ENCODE measurements at places on chromosomes 5 and 9. TPM values are rescaled to one million over a fixed set of nuclear protein-coding genes. Genes with fewer than 3 reads are reported as not detected.
A peak's percentile ranks its signal among the peaks of the same experiment; 100 is the strongest.

DNA sequence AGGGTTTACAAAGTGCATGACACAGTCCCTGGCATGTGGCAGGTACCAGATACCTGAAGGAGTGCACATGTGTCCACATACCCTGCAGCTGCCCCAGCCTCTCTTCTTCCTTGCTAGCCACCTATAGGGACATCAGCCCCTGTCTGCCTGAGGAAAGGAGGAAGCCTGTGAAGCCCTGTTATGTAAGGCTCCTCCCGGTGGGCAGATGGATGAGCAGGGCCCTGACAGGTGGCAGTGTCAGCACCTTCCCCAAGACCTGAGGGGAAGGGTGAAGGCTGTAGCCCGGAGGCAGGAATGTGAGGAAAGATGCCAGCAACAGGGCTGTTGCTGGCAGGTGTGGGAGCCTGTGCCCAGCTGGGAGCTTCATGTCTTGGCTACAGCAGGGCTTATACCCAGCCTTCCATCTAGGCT is 21.7 kb downstream of the TCF7 start:
- H3K27me3 ChIP-seq, result no peaks in the 10 kb centered on the region
- peaks cover 18% of the 10 kb centered on the region for H3K4me1 ChIP-seq
- DNase-seq, result peak; percentile 2
- no peak overlapping the region for H3K4me3 ChIP-seq
- peaks cover 41% of the 10 kb centered on the region for H3K36me3 ChIP-seq

DNA sequence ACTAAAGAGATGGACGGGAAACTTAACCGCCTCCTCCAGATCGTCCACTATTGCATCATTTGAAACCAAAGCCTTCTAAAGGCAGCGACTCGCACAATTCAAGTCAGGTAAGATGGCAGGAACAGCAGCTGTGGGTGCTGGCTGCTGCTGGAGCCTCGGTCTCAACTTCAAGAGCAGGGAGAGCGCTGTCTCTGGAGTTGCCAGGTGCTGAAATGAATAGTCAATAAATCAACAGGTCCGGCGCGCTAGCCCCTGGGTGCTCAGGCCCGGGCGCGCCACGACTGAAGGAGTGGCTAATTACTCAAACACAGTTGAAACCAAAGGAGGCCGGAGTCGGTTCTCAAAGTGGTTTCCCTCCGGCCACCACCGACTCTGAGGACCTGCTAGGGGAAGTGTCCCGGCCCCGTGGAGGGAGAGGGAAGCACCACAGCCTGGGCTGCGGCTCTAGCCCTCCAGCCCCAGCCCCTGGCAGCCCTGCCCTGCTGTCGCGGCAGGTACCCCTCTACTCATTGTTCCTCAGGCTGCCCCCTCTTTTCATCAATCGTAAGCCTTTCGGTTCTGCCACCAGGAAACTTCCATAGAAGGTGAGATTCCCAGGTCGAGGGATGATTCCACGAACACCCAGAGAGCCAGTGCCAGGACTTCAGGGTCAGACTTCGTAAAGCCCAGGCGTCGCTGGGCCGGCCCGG is 804 bp downstream of the TTC39B start:
- H3K4me1 ChIP-seq, result peaks cover 15% of the 10 kb centered on the region
- H3K27ac ChIP-seq, result no peak overlapping the region
- no peaks in the 10 kb centered on the region for H3K27me3 ChIP-seq
- no peaks in the 10 kb centered on the region for H3K36me3 ChIP-seq
- H3K4me3 ChIP-seq, result peak overlapping the region; percentile 18

DNA sequence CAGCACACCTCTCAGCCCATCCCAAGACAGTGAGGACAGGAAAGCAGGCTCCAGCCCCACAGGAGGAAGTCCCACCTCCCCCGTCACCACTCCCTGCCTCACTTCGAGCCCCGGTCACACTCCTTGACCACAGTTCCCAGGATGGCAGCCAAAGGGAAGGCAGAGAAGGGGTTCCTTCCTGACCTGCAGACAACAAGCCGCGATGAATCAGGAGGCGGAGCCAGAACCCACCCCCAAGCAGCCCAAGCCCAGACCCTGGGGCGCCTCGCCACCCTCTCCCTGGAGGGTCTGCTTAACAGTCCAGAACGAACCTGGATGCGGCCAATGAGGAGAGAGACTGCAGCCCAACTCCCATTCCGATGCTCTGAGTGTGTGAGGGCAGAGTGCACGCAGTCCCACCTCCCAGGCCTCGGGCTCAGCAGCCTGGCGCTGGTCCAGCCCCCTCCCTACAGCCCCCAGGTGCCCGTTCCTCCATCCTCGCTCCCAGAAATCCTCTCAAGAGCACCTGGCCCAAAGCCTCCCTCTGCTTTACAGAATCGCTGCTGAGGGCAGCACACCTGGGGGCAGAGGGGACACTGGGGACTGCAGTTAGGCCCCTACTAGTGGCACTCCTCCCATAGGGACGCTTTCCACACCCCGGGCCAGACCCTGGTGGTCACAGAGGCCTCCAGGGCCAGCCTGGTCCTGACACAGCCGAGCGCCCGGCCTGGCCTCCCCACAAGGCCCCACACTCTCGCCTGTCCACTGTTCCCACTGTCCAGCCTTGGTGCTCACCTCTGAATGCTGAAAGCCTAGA is 69.6 kb upstream of the LRRTM2 start:
- no peak overlapping the region for H3K4me3 ChIP-seq
- peaks cover 12% of the 10 kb centered on the region for H3K36me3 ChIP-seq
- H3K27me3 ChIP-seq, result no peaks in the 10 kb centered on the region
- peak overlapping the region; percentile 17 for H3K27ac ChIP-seq
- DNase-seq, result no peak

DNA sequence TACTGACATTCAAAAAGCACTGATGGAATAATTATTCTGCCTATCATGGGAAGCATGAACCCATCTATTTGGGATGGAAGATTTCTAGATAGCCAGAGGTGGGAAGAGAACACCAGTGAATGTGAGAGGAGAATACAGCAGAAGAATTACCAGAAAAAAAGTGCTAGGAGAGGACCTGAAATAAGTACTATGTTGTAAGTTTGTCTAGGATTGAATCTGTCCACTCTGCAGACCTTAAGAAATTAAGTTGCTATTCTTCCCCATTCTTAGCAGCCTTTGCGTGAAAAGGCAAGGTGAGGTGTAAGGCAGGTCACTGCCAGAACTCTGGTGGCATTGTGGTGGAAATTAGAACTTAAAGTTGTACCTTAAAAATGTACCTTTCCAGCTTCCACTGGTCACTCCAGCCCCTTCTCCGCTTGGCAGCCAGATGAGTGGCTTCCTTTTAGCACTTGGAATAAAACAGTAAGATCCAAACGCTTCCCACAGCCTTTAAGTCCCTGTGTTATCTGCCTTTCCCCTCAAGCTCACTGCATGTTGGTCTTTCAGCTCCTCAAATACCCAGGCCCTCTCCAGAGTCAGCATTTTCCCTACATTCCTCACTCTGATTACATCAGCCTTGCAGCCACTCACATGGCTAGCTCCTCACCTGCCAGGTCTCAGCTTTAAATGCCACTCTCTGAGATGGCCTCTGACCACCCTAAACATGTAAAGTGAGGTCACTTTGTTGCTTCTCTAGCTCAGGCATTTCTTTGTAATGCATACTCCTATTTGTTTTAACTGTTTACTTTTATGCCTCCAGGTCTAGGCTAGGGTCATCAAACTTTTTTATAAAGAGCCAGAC is 253.0 kb downstream of the EPB41L4A start:
- H3K27me3 ChIP-seq, result no peaks in the 10 kb centered on the region
- H3K4me1 ChIP-seq, result peaks cover 17% of the 10 kb centered on the region
- no peak overlapping the region for H3K27ac ChIP-seq
- no peaks in the 10 kb centered on the region for H3K36me3 ChIP-seq
- no peak for DNase-seq

GRCh38 chr5:157767689-157768088 is 24.2 kb downstream of the LSM11 start:
- no peak overlapping the region for H3K27ac ChIP-seq
- DNase-seq, result no peak
- no peak overlapping the region for H3K4me3 ChIP-seq
- no peaks in the 10 kb centered on the region for H3K27me3 ChIP-seq
- H3K36me3 ChIP-seq, result no peaks in the 10 kb centered on the region

DNA sequence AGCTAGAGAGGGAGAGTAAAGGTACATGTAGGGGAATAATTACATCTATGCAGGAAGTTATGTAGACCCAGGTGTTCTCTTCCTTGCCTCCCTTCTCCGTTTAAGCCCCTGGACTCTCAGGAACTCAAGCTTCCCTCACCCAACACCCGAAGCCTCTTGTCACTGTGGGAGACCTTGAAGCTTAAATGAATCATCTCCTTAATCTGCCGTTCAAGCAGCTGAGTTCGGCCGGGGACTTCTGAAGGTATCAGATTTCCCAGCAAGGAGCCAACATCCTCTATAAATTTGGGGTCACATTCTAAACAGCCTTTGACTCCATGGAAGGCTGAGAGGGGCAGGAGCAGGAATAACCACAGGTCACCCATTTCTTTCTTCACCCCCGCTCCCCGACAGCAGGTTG is 412 bp downstream of the IZUMO3 start:
- DNase-seq, result no peak
- H3K36me3 ChIP-seq, result no peaks in the 10 kb centered on the region
- no peaks in the 10 kb centered on the region for H3K4me1 ChIP-seq
- no peak overlapping the region for H3K27ac ChIP-seq
- no peak overlapping the region for H3K4me3 ChIP-seq
- no peaks in the 10 kb centered on the region for H3K27me3 ChIP-seq

DNA sequence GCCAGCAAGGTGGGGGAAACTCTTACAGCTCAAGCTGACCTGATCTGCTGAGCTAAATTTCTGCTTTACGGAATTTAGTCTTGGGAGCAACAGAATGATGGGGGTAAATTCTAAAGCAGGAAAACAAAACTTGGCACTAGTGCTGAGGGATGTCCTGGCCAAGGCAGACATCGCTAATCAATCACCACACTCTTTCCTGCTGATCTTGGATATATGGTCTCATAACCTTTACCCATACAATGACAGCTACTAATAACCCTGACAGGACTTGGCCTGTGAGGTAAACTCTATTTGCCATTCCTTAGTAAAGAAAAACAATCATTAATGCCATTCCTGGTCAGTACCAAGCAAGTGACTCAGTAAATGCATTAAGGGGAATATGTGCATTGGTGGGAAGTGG is 51.5 kb downstream of the PPARGC1B start:
- no peak overlapping the region for H3K27ac ChIP-seq
- no peaks in the 10 kb centered on the region for H3K27me3 ChIP-seq
- DNase-seq, result no peak
- no peaks in the 10 kb centered on the region for H3K36me3 ChIP-seq
- peaks cover 13% of the 10 kb centered on the region for H3K4me1 ChIP-seq

GRCh38 chr9:122350577-122351355 is 20.1 kb upstream of the PTGS1 start:
- H3K4me3 ChIP-seq, result no peak overlapping the region
- peaks cover 8% of the 10 kb centered on the region for H3K4me1 ChIP-seq
- H3K27ac ChIP-seq, result no peak overlapping the region
- no peaks in the 10 kb centered on the region for H3K36me3 ChIP-seq
- DNase-seq, result peak; percentile 89

- no peak overlapping the region for H3K4me3 ChIP-seq
- H3K4me1 ChIP-seq, result peaks cover 78% of the 10 kb centered on the region
Measured at GRCh38 chr5:132417010-132417439, 47.5 kb downstream of the SLC22A5 start.

DNA sequence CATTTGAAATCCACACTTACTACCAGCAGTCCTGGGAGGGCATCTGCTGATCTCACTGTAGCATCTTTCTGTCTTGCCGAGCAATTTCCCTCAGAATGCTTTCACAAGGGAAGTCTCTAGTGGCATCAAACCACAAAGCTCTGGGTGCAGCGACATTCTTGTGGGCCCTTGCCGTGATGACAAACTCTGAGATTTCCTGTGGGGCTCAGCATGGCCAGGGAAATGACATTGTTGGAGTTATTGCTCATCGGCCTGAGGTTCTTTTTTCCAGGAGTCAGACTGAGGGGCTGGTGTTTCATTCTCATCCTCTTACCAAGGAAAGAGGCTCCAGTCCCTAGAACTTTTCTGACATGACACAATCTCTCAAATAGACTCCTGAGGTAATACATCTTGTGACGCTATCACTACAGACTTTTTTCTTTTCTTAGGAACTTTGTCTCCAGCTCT is 51.4 kb downstream of the PFDN1 start:
- peak; percentile 39 for DNase-seq
- H3K4me3 ChIP-seq, result no peak overlapping the region
- peaks cover 7% of the 10 kb centered on the region for H3K36me3 ChIP-seq
- H3K27me3 ChIP-seq, result no peaks in the 10 kb centered on the region
- H3K27ac ChIP-seq, result no peak overlapping the region
- H3K4me1 ChIP-seq, result peaks cover 1% of the 10 kb centered on the region

DNA sequence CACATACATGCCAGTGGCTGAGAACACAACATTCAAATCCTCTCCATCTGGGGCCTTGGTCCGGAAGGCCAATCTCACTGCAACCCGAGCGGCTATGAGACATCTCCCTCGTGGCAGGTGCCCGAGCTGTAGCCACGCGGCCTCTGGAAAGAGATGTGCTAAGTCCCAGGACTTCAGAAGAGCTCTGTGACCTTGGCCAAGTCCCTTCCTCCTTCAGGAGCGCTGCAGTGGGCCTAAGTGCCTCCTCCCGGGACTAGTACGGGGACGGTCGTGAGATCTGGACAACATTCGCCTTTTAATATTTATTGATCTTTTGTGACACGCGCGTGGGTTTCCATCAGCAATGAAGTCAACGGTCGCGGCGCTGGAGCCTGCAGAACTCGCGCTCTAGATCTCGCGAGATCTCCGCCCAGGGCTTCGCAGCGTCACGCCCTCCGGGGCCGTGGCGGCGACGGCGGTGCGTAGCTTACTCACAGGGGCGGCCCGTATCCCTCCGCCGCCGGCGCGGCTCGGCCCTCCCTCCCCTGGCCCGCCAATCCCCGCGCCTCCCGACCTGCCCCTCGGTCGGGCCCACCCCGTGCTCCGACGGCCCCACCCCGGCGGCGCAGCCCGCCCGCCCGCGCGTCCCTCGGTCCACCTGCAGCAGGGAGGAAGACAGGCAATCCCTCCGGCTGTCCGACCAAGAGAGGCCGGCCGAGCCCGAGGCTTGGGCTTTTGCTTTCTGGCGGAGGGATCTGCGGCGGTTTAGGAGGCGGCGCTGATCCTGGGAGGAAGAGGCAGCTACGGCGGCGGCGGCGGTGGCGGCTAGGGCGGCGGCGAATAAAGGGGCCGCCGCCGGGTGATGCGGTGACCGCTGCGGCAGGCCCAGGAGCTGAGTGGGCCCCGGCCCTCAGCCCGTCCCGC is at the start of gene UBE2D2:
Gene UBE2D2 (plus strand): TSS at position 588 of the 903 bp plus-strand sequence. CDS start 453 bp downstream, outside the sequence.
- H3K27ac ChIP-seq, result peak within 1 kb of the TSS; percentile 98
- no peaks in the 10 kb centered on the region for H3K36me3 ChIP-seq
- H3K27me3 ChIP-seq, result no peaks in the 10 kb centered on the region
- peak; percentile 99 for DNase-seq
- H3K4me3 ChIP-seq, result peak within 1 kb of the TSS; percentile 54

DNA sequence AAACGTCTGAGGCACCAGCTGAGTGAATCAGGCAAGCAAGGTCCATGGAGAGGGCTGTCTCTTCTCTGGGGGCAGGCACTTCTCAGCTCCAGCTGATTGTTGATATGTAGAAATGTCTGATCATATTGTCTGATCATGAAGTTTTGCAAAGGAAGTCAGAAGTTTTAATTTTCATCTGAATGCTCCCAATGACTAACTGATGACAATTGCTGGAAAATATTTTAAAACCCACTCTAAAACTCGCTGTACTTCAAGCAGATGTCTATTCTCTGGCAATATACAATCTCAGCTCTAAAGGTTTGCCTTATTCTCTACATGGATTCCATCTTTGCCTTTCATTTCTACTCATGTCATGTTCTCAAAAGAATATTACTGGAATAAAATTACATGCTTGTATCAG is 12.7 kb downstream of the PLK2 start:
- no peak overlapping the region for H3K27ac ChIP-seq
- no peaks in the 10 kb centered on the region for H3K4me1 ChIP-seq
- DNase-seq, result no peak
- no peak overlapping the region for H3K4me3 ChIP-seq
- H3K27me3 ChIP-seq, result no peaks in the 10 kb centered on the region

The PCDHB14 gene
- total RNA-seq, result 3.1 TPM

The ZFP2 gene
- total RNA-seq, result 0.87 TPM

The PCDHGA11 gene
- 1.6 TPM for total RNA-seq

The CDH9 gene
- not detected for total RNA-seq

The TAF11L9 gene
- total RNA-seq, result not detected

The CMBL gene
- 14.9 TPM for total RNA-seq

The DMRTA1 gene
- 0.07 TPM for total RNA-seq

Data from adrenal gland (tissue), 19 donors.